Vagina (tissue), 2 donors: ENCODE measurements at places on chromosomes 13 and 19. TPM values are rescaled to one million over a fixed set of nuclear protein-coding genes. Genes with fewer than 3 reads are reported as not detected.

TEX101 gene
- not detected for total RNA-seq

- H3K4me1 ChIP-seq: peaks cover 57% of the 10 kb centered on the region
- no peak for DNase-seq
- H3K4me3 ChIP-seq: peak within 1 kb of the TSS; percentile 46
These were observed at the start of gene MAMSTR for GRCh38 chr19:48719263-48720171. Gene MAMSTR (minus strand): TSS chr19:48719725. CDS start chr19:48719031, 694 bp downstream.

DNA sequence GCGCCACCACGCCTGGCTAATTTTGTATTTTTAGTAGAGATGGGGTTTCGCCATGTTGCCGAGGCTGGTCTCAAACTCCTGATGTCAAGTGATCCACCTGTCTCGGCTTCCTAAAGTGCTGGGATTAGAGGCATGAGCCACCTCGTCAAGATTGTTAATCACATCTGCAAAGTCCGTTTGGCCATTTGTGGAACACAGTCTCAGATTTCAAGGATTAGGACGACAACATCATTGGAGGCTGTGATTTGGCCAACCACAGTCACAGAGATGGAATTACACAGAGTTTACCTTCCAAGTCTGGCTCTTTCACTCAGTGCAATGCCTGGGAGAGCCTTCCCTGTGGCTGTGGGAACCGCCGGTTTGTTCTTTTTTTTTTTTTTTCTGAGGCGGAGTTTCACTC is 17.8 kb downstream of the SULT2B1 start:
- no peaks in the 10 kb centered on the region for H3K36me3 ChIP-seq
- H3K4me3 ChIP-seq: no peak overlapping the region
- H3K27me3 ChIP-seq: no peaks in the 10 kb centered on the region
- H3K27ac ChIP-seq: no peak overlapping the region
- no peak for DNase-seq

DNA sequence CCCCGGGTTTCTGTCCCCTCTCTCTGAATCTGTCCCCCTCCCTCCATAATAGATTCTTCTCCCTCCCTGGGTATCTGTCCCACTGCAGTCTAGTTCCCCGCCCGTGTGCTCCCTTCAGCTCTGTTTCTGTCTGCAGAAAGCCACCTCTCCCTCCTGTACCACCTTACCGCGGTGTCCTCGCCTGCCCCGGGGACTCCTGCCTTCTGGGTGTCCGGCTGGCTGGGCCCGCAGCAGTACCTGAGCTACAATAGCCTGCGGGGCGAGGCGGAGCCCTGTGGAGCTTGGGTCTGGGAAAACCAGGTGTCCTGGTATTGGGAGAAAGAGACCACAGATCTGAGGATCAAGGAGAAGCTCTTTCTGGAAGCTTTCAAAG is 1.3 kb downstream of the FCGRT start:
- DNase-seq: no peak
- peaks cover 5% of the 10 kb centered on the region for H3K36me3 ChIP-seq
- peaks cover 35% of the 10 kb centered on the region for H3K4me1 ChIP-seq
- peak overlapping the region; percentile 95 for H3K27ac ChIP-seq

SPTBN4 gene
- total RNA-seq: 1.7 TPM

PSG3 gene
- not detected for total RNA-seq

NOVA2 gene
- total RNA-seq: 1.5 TPM

- H3K27ac ChIP-seq: no peak overlapping the region
- no peak overlapping the region for H3K4me3 ChIP-seq
- H3K4me1 ChIP-seq: no peaks in the 10 kb centered on the region
- no peak for DNase-seq
- H3K27me3 ChIP-seq: no peaks in the 10 kb centered on the region
These were observed 48.6 kb upstream of the PCDH8 start for GRCh38 chr13:52896827-52897659.

DNA sequence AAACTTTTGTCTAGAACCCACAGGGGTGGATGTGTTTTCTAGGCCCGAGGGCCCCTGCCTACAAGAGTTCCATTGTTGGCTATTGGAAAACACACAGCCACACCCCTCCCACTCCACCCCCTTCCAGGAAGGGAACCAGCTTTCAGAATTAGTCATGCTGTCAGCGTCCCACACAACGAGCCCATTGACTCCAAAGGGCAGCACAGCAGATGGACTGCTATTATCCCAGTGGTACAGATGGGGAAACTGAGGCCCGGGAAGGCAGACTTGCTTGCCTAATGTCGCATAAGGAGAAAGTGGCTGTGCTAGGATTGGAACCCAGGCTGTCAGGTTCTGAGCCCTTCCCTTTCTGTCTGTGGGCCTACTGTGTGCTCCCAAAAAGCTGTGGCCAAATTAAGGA is 8.1 kb upstream of the FXYD3 start:
- H3K27me3 ChIP-seq: no peaks in the 10 kb centered on the region
- DNase-seq: no peak
- H3K4me1 ChIP-seq: no peaks in the 10 kb centered on the region
- H3K4me3 ChIP-seq: no peak overlapping the region

GRCh38 chr13:97411984-97412383 is 22.0 kb upstream of the RAP2A start:
- H3K4me1 ChIP-seq: no peaks in the 10 kb centered on the region
- H3K4me3 ChIP-seq: no peak overlapping the region
- H3K36me3 ChIP-seq: no peaks in the 10 kb centered on the region
- H3K27me3 ChIP-seq: no peaks in the 10 kb centered on the region
- no peak for DNase-seq
